ENCODE measurements at places on chromosomes 1 and 21. TPM values are rescaled to one million over a fixed set of nuclear protein-coding genes. Genes with fewer than 3 reads are reported as not detected.
A peak's percentile ranks its signal among the peaks of the same experiment; 100 is the strongest.

GRCh38 chr1:27292106-27292505 is 29.9 kb upstream of the TMEM222 start:
- no peak for DNase-seq

DNA sequence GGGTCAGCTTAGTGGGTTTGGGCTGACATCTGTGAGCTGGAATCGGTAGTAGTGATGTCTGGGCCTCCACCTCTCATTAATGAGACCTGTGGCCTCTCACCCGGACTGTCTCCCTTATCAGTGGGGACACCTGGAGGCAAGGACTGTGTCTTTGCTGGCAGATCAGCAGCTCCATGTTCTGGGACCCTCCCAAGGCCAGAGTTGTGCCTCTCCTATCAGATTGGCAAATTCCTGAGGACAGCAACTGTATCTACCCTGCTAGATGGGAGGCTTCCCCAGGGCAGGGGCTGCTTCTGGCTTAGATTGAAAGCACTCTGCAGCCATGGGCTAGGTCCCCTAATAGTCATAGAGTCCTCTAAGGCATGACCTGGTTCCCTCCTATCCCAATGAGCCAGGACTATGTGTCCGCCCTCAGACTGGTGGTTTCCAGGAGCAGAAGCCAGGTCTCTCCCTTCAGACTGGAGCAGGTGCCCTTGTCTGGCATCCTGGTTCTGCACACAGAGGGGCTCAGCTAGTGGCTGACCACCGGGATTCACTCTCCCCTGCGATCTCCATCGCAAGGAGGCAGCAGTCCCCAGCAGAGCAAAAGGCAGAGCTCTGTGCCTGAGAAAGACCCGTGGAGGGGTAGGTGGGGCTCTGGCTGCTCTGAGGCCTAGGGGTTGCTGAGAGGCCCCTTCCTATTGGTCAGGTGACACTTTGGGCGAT is 5.8 kb downstream of the DRAXIN start:
- DNase-seq, result no peak

GRCh38 chr1:24586970-24587820 is 31.3 kb downstream of the NCMAP start:
- DNase-seq, result peak; percentile 20

GRCh38 chr1:69313118-69313517 is 254.6 kb upstream of the LRRC7 start:
- DNase-seq, result no peak

DNA sequence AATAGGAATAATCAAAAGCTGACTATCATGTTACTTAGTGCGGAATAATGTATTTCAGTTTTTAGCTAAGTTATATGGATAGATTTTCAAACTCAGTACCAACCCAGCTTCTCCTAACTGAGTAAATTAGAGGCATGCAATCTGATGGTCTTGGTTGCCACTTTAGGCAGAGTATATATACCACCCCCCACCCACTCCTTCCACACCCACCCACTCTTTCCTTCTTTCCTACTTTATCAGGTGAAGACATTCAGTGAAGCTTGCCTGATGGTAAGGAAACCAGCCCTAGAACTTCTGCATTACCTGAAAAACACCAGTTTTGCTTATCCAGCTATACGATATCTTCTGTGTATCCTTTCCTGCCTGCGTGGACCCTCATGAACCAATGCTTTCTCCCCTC is 36.3 kb downstream of the DAP3 start:
- no peak for DNase-seq

Gene FBXO44
- 5.3 TPM for polyA plus RNA-seq

DNA sequence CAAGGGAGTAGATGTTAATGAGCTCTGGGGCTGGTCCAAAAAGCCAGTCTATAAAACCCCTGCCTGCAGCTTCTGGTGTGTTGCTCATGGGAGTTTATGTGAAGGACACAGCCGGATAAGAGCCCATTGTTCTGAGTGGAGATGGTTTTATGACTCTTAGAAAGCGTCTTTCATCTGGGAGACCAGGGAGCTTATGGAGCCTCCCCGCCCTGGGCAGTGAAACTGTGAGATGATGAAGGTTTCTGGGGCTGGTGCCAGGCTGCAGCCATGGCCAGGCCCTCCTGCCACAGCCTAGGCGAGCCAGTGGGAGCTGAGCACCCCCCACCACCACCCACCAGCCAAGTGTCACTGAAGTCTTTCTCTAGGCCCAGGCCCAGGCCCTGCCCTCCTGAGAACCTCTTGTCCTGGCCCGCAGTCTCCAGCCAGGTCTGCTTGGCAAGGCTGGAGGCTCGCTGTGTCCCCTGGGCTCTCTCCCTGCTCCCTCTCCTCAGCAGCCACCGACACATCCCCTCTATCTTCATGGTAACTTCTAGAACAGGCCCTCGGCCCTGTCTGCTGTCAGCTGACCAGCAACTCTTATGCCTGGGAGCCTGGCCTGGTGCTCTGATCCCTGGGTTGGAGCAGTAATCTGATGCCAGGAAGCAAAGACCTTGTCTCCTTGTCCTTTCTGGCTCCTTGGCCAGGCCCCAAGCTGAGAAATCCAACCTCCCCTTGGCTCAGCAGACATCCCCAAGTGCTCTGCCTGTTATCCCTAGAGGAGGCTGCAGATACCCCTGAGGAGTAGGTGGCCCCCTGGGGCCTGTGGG is 7.6 kb upstream of the ARHGEF10L start:
- DNase-seq, result no peak

Gene SLAMF9
- not detected for polyA plus RNA-seq

Gene RYR2
- polyA plus RNA-seq, result 3.1 TPM

GRCh38 chr21:40681164-40681859 is 165.6 kb downstream of the DSCAM start:
- peak; percentile 38 for DNase-seq

Gene NECAP2
- polyA plus RNA-seq, result 40.8 TPM

GRCh38 chr1:168949672-168950071 is 156.8 kb upstream of the ATP1B1 start:
- no peak for DNase-seq

Gene CCDC17
- 1.8 TPM for polyA plus RNA-seq

- no peak for DNase-seq
These were observed 111.7 kb downstream of the KCNN3 start for GRCh38 chr1:154758346-154758745.

Gene NSUN4
- 16.3 TPM for polyA plus RNA-seq

GRCh38 chr1:111924786-111925185 is 64.7 kb downstream of the KCND3 start:
- no peak for DNase-seq

DNA sequence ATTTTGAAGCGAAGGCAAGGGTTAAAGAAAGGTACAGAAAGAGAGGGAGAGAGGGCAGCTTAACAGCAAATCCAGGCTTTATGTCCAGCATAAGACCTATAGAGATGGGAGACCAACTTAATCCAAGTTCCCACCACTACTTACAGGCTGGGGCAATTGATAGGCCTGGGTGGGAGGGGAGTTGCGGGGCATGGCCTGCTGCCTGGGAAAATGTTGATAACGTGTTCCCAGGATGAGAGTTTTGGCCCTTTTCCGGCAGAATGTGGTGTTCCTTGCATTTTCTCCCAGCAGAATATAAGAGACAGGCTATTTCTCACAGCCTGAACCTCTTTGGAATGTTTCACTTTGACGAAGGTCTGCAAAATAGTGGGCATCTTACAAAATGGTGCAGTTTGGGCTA is 34.9 kb upstream of the PLA2G5 start:
- DNase-seq, result no peak

Gene MAPKAPK2
- 65.3 TPM for polyA plus RNA-seq

DNA sequence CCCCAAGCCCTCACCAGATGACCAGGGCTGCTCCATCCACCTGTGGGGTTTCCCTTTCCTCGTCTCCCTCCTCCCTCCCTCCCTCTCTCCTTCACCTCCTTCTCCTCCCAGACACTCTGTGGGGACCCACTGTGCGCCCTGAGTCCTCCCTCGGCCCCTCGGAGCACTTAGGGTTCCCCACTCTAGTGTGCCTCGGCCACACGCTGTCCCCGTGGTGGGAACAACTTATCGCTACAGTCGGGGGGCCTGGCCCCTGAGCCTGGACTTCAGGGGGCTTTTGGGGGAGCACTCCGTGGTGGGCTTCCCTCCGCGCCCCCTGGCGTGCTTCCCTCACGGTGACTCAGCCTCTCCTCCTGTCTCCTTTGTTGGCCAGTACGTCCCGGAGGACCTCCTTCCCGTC is 27.5 kb downstream of the CSTB start:
- DNase-seq, result no peak

Gene AMY1C
- polyA plus RNA-seq, result not detected
